ENCODE measurements at places on chromosomes 11 and 22.

- no peak for DNase-seq
Observed at GRCh38 chr11:130519128-130519932, 70.9 kb downstream of the ADAMTS15 start.

DNA sequence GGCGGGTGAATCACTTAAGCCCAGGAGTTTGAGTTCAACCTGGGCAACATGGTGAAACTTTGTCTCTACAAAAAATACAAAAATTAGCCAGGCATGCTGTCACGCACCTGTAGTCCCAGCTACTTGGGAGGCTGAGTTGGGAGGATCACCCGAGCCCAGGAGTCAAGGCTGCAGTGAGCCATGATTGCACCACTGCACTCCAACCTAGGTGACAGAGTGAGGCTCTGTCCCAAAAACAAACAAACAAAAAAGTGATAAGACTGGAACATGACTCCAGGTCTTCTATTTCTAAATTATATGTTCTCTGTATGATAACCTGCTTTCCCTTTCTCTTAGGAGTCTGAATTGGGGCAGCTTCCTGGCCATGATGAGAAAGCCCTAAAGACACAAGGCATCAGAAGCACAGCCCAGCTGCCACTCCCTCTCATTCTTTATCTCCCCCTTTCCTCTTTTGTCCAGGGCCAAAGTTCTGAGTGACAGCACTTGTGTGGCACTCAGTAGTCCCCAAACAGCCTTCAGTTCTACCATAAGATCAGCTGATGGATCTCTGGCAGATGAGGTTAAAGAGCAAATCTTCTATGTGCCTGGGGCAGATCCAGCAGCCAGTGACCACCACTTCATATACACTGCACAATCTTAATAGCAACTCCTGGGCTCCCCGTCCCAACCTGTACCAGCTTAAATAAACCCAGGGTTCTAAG is 136.0 kb downstream of the C11orf58 start:
- no peak for DNase-seq

GRCh38 chr11:47611348-47611794 is 17.2 kb upstream of the C1QTNF4 start:
- DNase-seq = no peak

DNA sequence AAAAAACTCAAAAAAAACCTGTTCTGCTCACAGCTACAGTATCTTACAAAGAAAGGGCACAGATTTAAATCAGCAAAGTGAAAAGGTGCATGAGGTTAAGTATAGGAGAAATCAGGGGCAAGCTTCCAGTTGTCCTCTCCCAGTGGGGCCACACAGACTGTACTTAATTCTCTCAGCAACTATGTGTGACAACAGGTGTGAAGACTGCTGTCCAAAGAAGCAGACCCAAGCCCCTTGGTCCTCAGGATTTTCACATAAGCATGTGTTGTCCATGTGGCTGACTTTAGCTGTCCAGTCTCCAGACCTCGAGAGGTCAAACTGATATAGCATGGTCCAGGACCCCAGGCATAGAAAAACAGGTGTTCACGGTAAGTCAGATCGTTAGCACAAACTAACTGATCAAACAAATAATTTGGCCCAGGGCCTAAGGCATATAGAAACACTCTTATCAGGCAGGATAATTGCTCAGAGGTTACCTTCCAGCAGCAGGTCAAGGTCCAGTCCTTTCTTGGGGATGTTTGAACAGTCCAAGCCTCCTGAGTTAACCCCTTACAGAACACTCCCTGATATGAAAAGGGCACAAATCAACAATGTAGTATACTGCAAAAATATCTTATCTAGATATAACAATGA is 21.1 kb upstream of the CSTF3 start:
- no peak for DNase-seq

GRCh38 chr11:34405079-34405858 is 33.5 kb upstream of the CAT start:
- no peak for DNase-seq

DNA sequence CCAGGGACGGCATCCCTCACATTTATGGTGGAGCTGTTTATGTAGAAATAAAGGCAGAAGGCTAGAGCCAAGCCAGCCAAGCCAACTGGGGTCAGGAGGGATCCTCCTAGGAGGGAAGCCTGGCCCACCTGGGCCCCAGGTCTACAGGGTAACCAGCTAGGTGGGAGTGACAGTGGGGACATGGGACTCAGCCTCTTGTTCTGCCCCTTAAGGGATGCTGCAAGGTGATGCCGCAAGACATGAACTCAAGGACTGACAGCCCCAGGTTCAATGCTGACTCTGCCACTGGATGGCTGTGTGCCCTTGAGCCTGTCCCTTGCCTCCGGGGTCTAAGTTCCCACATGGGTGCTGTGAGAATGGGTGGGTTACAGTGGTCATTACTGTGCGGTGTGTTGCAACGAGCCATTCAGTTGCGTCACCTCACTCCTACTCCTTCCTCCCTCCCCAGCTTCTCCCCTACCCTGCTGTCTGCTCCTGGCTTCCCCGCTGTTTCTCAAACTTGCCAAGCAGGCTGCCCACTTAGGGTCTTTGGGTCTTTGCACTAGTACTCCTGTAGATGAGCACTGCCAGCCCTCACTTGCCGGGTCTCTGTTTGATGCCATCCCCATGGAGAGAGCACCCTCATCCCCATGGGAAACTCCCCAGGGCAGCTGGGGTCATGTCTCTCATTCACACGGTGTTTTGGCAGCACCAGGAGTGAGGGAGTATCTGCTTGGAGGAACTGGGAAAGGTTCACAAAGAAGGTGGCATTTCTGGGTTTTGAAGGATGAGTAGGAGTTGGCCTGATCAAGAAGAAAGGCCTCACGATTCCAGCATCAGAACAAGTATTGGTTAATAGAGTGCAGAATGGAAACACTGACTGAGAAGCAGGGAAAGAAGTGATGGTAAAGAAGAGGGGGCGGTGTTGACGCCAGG is 43.0 kb upstream of the RTL6 start:
- DNase-seq = no peak

Measured in stimulated activated CD4-positive, alpha-beta T cell treated with anti-CD3 and anti-CD28 coated beads, Interleukin-4, amount 100 ng/mL, for 1 hour (primary cell).